ENCODE measurements at places on chromosomes 12 and 14.

GRCh38 chr12:84772281-84772680 lies 140.3 kb downstream of the SLC6A15 start:
- no peak for DNase-seq

- DNase-seq = no peak
Observed at GRCh38 chr12:95118138-95118787, 44.8 kb upstream of the NR2C1 start.

DNA sequence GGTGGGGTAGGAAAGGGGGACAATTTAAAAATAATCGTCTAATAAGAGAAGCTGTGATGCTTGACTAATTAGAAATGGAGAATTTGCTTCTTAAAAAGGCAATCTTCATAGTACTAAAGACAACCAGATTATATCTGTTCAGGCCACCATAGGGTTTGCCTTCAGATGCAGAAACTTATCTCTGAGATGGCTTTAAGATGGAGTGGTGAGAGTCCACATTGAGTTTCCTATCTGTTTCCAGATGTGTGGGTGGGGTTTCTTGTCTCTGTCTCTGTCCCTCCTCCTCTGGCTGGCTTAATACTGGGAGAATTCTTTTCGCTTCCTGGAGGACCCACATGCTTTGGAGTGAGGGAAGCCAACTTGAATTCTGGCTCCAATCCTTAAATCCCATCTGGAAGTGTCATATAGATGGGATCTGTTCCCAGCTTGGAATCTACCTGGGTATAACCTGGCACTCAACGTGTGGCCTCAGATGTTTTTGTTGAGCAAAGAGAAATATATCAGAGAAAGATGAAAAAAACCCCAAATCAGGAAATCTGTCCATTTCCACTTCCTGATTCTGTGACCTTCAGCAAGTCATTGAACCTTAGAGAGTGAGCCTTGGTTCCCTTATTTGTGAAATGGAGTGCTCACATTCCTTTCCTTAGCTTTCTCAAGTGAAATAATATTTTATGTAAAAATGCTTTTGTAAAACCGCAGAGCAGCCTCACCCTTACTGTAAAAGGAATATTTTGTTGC lies 66.4 kb downstream of the CHST11 start:
- no peak for DNase-seq

DNA sequence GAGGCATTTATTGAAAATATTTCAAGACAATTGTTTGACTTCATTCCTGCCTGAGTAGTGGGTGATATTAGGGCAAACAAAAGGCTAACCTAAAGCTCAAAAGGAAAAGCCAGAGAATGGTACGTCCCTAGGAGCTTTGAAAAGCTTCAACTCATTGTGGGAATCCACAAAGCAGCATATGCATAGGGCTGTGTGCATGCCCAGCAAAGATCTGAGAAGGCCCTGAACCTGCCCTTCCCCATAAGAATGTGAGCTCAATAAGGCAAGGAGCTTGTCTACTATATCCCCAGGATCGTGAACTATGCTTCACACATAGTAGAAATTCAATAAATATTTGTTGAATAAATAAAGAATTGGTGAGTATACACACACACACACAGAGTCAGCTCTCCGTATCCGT lies 19.1 kb upstream of the RAD52 start:
- DNase-seq = no peak

GRCh38 chr12:81086342-81086741 lies 8.5 kb downstream of the ACSS3 start:
- DNase-seq = no peak

- DNase-seq = no peak
Observed at GRCh38 chr14:34713681-34714319, 593 bp downstream of the CFL2 start.

- DNase-seq = no peak
Observed at GRCh38 chr14:85241022-85241855, 288.7 kb upstream of the FLRT2 start.

GRCh38 chr12:52222692-52223091 lies 10.4 kb upstream of the KRT7 start:
- DNase-seq = no peak

DNA sequence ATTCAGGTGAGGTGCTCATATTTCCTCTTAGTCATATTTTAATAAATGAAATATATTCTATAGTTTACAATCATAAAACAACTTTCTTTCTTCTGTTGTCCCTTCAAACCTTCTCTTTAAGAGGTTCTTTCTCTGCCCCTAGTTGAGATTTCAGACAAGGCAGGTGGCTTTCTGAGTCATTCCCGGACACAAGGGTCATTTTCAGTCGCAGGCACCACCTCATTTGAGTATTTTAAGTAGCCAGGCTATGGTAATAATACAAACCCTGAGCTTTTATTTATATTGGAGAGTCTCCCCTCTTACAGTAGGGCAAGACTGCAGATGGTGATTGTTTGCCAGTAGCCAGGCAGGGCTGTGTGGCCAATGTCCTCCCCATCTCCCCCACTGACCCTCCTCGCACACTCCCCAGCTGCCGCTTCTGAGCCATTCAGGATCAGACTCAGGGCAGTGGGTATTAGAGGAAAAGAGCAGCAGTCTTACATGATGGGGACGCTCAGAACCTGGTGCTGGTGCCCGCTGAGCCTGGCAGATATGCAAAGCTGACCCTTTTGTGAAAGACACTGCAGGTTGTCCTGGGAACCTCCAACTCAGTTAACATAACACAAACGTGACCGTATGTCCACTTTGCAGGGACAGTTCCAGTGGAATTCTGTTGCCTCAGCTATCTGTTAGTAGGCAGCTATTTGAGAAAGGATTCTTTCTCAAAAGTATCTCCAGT lies 101.1 kb upstream of the BCL2L14 start:
- no peak for DNase-seq

- DNase-seq = no peak
Observed at GRCh38 chr12:39401459-39401858, 41.5 kb downstream of the KIF21A start.

DNA sequence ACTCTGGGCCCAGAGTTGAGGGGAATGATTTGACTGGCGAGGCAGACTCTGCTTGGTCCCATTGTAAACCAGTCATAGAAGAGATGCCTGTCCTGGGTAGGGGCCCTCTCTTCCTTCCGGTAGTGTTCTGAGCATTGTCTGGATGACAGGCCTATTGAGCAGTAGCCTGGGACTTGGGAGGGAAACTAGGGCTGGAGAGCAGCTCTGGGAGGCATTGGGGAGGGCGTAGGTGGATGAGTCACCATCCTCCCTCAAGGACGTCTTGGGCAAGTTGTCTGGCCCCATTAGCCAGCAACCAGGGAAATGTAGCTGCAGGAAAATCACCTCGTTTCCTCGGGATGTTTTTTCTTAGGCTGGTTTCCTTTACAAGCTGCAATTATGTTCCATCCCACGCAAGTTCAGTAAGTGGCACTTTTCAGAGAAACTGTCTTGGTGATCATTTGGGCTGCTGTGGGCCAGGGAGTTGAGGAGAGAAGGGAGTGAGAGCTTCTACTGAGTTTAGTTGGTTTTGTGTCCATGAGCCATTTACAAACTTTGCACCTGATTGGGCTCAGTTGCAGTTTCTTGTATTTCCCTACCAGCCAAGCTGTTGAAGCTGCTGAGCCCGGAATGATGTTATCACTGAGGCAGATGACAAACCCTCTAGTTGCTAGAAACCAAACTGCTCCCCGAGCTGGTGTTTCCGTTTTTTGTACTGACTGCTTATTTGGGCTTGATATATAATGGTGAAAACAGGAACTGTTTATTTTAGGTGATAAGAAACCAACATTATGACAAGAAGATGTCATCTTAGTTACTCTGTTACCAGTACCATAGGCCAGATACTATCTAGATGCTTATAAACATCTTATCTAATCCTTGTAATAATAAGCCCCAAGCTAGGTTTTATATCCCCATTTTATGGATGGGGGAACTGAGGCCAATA lies 147.6 kb downstream of the CHST11 start:
- no peak for DNase-seq

- no peak for DNase-seq
Observed at GRCh38 chr14:51084962-51085361, 9.9 kb downstream of the TRIM9 start.

- no peak for DNase-seq
Observed at GRCh38 chr12:52721838-52722470, 18.6 kb upstream of the KRT77 start.

DNA sequence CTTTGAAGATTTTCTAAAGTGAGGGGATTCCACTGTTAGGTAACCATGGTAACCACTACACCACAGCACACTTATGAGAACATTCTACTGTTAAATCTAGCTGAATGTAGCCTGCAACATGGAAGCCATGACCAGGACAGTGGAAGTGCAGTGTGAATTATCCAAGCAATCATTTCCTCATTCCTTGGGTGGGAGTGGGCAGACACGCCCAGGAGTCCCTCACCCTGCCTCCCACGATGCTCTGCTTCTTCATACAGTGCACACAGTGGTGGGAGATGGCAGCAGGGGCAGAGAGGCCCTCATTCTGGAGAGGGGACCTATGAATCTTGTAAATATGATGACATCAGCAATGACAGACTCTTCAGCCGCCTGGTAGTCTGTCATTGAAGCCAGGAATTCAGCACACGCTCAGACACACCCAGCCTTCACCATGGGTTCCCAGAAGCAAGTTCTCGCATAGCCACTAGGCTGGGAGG lies 70.1 kb upstream of the HOXC13 start:
- no peak for DNase-seq

GRCh38 chr14:101965770-101966722 lies 1.7 kb downstream of the DYNC1H1 start:
- no peak for DNase-seq

GRCh38 chr12:105910030-105910429 lies 228.7 kb downstream of the NUAK1 start:
- DNase-seq = no peak

GRCh38 chr12:62714774-62715721 lies 219.9 kb downstream of the PPM1H start:
- no peak for DNase-seq

GRCh38 chr12:109277899-109278762 lies 31.0 kb downstream of the FOXN4 start:
- no peak for DNase-seq

- DNase-seq = no peak
Observed at GRCh38 chr14:54267172-54267571, 129.6 kb upstream of the CDKN3 start.

- DNase-seq = no peak
Observed at GRCh38 chr12:86264451-86265328, 8.5 kb upstream of the MGAT4C start.

DNA sequence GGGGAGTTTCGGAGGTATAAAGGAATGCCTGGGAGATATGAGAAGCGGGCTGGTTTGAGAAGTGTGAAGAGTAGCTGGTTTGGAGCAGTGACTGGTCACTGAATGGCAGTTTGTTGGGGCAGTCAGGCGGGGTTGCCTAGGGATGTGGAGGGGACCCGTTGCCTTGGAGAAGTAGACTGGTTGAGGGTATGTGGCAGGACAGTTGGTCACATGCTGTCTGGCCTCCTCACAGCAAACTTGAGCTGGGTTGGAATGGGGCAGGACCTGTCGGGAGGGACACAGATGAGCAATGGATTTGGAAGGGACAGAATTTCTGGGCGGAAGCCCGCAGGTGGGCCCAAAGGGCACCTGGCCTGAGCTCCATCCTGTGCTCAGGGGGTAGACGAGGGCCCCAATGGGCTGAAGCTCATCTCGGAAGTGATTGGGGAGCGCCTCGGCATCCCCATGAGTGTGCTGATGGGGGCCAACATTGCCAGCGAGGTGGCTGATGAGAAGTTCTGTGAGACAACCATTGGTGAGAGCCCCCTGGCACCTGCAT lies 2.2 kb downstream of the GPD1 start:
- no peak for DNase-seq

DNA sequence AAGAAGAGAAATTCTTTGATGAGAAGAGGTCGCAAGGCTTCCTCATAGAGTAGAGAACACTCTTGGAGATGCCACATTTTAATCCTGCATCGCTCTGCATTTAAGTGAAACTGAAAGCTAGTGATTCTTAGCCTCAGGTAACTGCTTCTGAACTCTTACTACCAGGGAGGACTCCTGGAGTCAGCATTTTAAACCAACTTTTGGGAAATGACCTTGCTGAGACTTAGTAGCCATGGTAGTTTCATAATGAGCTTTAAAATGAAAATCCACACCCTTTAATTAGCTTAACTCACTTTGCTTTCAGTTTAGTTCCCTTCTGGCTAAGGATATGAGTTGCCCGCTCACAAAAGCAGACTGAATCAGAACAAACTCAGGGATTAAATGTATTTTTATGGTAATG lies 80.3 kb downstream of the SYNE2 start:
- DNase-seq = no peak

- no peak for DNase-seq
Observed at GRCh38 chr14:21768116-21768874, 94.7 kb upstream of the OR4E1 start.

DNA sequence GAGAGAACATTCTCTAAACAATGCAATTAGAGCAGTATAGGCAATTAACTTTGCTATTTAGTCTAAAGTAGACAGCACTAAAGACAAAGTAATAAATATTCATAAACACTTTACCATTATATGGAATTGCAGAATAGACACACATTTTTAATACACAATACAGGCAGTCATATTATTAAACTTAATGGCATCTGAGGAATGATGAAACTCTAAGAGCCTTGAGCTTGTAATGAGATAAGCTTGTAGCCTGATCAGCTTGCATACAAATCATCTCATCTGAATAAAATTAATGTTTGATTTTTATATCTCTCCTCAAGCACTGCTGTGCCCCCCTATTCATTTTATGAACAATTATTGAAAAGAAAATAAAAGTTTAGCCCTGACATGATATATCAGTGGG lies 107.6 kb downstream of the MGAT4C start:
- no peak for DNase-seq

All from activated CD8-positive, alpha-beta memory T cell treated with anti-CD3 and anti-CD28 coated beads for 1 hour (primary cell).